Stimulated activated naive CD4-positive, alpha-beta T cell (primary cell): ENCODE measurements at places on chromosomes 2 and 18.

- DNase-seq, result no peak
These were observed 209.7 kb downstream of the SH3BP4 start for GRCh38 chr2:235161565-235161964.

DNA sequence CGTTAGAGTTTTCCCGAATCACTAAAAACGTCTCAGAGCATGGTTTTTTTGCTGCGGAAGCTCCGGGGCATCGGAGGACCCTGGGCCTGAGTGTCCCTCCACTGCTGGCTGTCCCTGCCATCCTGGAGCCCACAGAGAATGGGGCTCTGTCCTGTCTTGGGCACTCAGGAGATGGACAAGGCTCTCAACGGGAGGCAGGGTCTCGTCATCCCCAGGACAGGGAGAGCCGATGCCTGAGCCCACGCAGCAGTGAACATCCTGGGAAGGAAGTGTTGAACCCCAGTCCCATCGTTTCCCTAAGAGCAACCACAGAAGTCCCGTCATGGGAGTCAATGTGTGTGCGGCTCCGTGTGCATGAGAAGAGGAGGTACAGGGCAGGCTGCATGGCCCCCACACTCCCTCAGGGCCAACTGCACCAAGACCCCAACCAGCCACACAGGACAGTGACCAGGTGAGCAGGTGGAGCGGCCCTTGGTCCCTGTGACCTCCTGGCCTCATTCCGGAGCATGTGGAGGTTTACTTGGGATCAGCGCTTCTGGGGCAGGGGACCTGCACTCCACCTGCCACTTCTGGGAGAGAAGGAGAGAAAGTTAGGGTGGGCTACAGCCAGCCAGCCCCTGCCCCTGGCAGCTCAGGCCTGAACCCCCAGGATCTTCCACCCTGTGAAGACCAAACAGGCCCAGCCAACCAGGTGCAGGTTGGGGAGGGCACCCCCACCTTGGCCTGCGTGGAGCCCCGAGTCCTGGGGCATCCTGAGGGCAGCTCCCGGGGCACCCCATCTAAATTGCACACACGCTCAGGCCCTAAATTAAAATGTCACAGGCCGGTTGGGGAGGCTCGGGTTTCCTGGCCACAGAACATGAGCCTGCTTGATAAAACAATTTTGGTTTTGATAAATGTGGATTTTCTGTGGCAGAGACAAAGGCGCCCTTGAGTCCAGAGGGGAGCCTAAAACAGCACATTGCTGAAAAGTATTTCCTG, 3.1 kb upstream of the SNED1 start:
- no peak for DNase-seq

GRCh38 chr2:4357121-4357520, 653.7 kb downstream of the DCDC2C start:
- no peak for DNase-seq

GRCh38 chr2:172287190-172287589, 140.2 kb upstream of the ITGA6 start:
- DNase-seq, result no peak
